ENCODE measurements at places on chromosomes 11 and 22. TPM values are rescaled to one million over a fixed set of nuclear protein-coding genes. Genes with fewer than 3 reads are reported as not detected.

DNA sequence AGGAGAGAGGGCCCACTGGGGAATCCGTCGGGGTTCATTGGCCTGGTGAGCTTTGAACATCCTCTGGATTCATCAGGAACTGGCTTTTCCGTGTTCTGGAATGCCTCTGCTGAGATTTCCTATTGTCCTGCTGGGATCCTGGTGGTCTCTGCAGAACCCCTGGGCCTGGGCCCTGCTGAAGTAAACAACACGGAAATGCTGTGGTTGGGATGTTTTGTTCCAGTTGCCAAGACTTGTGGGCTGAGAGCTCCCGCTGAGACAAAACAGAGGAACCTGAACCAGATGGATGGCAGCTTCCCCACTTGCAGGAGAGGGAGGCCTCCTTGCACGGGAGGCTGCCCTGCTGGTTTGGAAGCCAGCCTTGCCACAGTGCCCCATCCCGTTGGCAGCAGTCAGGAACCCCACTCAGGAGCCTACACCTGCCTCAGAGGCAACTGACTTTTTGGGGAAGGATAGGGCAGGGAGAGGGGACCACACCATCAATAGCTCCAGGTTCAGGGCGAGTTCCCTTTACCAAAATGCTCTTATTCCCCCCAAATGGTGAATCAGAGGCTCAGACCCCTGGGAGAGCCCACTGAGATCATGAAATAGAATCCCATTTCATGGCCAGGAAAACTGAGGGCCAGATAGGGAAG, 60.7 kb downstream of the LRRC32 start:
- no peak for DNase-seq

- DNase-seq: no peak
These were observed 24.0 kb downstream of the SLC43A1 start for GRCh38 chr11:57491371-57492061.

ACR gene
- 0.43 TPM for polyA plus RNA-seq

- DNase-seq: no peak
These were observed 10.5 kb downstream of the FGF3 start for GRCh38 chr11:69808667-69809086.

DNA sequence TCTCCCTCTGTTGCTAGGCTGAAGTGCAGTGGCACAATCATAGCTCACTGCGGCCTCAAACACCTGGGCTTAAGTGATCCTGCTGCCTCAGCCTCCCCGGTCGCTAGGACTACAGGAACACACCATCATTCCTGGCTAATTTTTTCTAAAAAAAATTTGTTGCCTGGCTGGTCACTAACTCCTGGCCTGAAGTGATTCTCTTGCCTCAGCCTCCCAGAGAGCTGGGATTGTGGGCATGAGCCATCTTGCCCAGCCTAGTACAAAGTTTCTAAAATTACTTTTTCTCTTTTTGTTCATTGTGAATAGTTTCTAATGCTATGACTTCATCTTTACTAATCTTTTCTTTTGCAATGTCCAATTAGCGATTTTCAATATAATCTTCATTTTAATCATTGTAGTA, 12.5 kb downstream of the RBM7 start:
- DNase-seq: no peak

DNA sequence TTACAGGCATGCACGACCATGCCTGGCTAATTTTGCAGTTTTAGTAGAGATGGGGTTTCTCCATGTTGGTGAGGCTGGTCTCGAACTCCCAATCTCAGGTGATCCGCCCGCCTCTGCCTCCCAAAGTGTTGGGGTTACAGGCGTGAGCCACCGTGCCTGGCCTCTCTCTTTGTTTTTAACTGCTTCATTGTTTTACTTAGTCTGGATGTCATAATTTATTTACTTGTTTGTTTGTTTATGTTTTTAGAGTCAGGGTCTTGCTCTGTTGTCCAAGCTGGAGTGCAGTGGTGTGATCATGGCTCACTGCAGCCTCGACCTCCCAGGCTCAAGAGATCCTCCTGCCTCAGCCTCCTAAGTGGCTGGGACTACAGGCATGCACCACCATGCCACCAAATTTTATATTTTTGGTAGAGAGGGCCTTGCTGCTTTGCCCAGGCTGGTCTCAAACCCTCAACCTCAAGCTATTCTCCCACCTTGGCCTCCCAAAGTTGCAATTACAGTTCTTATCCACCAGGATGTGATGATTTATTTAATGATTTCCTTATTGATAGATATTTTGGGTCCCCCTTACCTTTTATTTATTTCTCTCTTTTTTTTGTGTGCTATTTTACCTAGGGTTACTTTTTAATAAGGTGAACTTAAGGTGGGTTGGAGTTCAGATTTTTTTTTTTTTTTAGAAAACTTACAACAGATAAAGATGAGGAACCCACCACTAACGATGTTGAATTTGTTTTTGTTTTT, 52.6 kb upstream of the ADA2 start:
- no peak for DNase-seq

EPS8L2 gene
- polyA plus RNA-seq: 150 TPM

GRCh38 chr22:42972649-42973535, 42.1 kb downstream of the PACSIN2 start:
- DNase-seq: no peak

DNA sequence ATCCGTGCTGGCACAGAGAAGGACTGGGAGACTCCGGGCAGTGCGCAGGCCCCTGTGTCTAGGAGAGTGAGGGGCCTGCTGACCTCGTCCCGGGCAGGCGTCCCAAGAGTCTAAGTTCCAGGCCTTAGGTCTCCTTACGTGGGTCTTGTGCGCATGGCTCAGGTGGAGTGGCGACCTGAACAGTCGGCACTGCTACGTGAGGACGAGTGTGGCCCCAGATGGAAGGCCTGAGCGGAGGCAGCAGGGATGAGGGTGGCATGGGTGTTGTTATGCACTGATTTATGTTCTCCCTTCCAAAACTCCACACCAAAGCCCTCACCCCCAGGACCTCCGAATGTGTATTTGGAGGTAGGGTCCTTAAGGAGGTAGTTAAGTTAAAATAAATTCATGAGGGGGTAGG, 20.7 kb upstream of the SEPTIN5 start:
- no peak for DNase-seq

PLAAT5 gene
- polyA plus RNA-seq: 0.26 TPM

MUC2 gene
- 0.03 TPM for polyA plus RNA-seq

MMP27 gene
- polyA plus RNA-seq: not detected

GRCh38 chr22:36239150-36239400, 252 bp downstream of the APOL2 start:
- DNase-seq: no peak

ATF4 gene
- polyA plus RNA-seq: 272 TPM

- DNase-seq: no peak
These were observed 219.9 kb downstream of the HIPK3 start for GRCh38 chr11:33476945-33477606.

GRCh38 chr11:9895006-9895405, 231.1 kb downstream of the SWAP70 start:
- DNase-seq: no peak

PRAME gene
- polyA plus RNA-seq: 0.94 TPM

P4HA3 gene
- polyA plus RNA-seq: 0.56 TPM

- no peak for DNase-seq
These were observed 19.6 kb downstream of the RTN4RL2 start for GRCh38 chr11:57479911-57480310.

DNA sequence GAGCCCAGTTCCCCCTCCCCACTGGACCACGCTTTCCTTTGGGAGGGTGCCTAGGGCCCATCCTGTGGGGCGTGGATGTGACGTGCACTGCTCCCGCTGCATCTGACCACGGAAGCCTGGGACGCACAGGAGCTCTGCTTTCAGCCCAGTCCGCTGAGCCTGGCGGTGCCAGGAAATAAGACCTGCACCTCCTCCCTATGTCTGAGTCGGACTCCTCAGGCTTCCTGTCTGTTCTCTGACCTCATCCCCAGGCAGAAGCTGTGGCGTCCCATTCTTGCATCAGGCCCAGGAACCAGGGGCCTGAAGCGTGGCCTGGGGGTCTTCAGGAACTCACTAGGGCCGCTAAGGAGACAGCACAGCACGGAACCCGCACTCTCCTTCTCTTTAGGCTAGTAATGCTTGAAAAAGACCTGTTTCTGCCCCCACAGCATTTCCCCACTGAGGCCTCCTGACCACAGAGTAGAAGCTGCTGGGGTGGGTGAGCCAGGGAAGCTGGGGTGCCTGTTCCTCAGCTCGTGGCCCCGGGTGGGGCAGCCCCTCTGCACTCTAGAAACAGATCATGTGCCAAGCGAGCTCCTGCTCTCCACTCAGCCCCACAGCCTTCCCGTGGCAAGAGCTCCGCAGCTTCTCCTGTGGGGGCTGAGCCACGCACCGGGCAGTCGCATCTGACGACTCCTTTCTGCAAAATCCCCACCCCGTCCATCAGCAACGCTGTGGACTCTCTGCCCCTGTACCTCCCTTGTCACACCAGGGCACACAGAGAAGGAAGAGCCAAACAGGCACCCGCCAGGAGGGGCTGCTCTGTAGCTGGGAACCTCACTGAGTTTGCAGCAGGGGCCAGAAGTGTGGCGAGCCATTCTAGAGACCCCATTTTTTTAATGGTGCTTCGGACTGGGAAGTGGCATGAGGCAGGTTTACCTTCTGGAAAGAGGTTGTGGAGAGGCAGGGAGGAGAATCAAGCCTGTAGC, 22.6 kb downstream of the MOV10L1 start:
- no peak for DNase-seq

- DNase-seq: peak; percentile 61
These were observed 34.5 kb upstream of the ANO3 start for GRCh38 chr11:26297189-26297975.

RPL27A gene
- 2,158 TPM for polyA plus RNA-seq

- no peak for DNase-seq
These were observed 7.9 kb upstream of the OR56B4 start for GRCh38 chr11:6099577-6099976.

- no peak for DNase-seq
These were observed 49.3 kb upstream of the PAX6 start for GRCh38 chr11:31860391-31860790.

DNA sequence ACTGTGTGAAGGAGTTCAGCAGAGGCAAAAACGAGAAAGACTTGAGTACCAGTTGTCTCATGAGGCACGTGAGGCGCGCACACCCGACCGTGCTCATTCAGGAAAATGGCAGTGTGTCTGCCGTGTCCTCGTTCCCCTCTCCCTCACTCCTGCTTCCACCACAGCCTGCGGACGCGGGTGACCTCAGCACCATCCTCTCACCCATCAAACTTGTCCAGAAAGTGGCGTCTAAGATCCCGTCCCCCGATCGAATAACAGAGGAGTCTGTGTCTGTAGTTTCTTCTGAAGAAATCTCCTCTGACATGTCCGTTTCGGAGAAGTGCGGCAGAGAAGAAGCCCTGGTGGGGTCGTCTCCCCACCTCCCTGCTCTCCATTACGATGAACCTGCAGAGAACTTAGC, 30.4 kb downstream of the ZBED4 start:
- DNase-seq: no peak

GRCh38 chr11:117143390-117143789, 697 bp upstream of the PAFAH1B2 start:
- DNase-seq: peak; percentile 36

DNA sequence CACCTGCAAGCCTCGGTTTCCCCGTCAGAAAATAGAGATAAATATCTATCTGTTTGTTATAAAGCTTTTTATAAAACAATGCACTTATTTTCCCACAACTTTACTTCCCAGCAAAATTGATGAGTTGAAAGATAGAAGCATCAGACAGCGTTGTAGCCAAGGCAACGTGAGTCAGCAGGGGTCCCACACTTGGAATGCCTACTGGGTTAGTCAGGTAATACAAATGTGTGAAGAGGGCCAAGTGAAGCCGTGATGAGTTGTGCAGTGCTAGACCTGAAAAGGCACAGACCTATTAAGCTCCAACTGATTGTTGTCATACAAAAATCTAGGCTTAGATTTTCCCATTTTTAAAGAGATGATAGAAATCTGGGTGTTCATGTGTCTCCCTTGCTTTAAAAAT, 118.7 kb downstream of the PGR start:
- no peak for DNase-seq

GRCh38 chr11:109783840-109784239, 309.4 kb upstream of the ZC3H12C start:
- DNase-seq: no peak

- DNase-seq: no peak
These were observed 406.6 kb downstream of the LARGE1 start for GRCh38 chr22:33513388-33514338.

GRCh38 chr22:36234213-36234612, 5.1 kb downstream of the APOL2 start:
- no peak for DNase-seq

DNA sequence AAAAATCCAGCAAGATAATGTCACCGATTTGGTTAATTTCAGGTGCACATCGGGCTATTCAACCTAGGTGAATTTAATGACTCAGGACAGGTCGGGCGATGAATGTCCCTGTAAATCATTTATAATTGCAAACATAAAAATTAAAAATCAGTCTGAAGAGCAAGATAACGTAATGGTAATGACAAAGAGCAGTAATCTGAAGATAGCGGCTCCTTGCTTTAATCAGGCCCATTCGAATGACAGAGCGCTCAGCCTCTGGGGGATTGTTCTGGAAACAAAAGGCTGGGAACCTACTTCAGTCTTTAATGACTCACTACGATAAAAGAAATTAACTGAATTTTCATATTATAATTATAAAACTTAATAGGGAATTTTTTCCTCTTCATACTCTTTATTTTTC, 61.3 kb downstream of the RCN1 start:
- no peak for DNase-seq

- DNase-seq: no peak
These were observed 10.7 kb upstream of the NAP1L4 start for GRCh38 chr11:3002871-3003270.

KRTAP5-11 gene
- 0.27 TPM for polyA plus RNA-seq

GRCh38 chr22:23888615-23889401, 5.4 kb upstream of the MIF start:
- no peak for DNase-seq

C1QTNF5 gene
- 32.5 TPM for polyA plus RNA-seq

- no peak for DNase-seq
These were observed 31.8 kb upstream of the FBLN1 start for GRCh38 chr22:45470871-45471270.

All from renal pelvis (tissue), 12 donors.